ENCODE measurements at places on chromosomes 3 and 15.

DNA sequence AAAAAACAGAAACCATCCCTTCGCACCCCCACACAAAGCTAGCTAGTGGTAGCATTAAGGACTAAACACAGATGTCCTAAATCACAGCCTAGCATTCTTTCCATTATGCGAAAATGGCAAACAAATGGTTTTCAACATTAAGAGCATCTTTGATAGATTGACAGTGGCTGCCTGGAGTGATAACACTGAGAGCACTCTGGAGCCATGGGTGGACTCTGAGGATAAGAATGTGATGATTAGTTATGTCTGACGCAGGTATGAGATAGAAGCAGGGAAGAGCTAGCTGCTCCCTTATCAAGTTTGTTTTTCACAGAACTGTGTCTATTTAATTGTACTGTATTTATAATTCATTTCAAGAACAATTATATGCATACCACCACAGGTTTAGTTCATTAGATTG is 142.9 kb downstream of the PDZRN3 start:
- no peak for DNase-seq

GRCh38 chr15:92663250-92663951 is 7.8 kb upstream of the FAM174B start:
- DNase-seq: no peak

GRCh38 chr3:179046497-179047353 is 24.9 kb downstream of the ZMAT3 start:
- peak; percentile 40 for DNase-seq

DNA sequence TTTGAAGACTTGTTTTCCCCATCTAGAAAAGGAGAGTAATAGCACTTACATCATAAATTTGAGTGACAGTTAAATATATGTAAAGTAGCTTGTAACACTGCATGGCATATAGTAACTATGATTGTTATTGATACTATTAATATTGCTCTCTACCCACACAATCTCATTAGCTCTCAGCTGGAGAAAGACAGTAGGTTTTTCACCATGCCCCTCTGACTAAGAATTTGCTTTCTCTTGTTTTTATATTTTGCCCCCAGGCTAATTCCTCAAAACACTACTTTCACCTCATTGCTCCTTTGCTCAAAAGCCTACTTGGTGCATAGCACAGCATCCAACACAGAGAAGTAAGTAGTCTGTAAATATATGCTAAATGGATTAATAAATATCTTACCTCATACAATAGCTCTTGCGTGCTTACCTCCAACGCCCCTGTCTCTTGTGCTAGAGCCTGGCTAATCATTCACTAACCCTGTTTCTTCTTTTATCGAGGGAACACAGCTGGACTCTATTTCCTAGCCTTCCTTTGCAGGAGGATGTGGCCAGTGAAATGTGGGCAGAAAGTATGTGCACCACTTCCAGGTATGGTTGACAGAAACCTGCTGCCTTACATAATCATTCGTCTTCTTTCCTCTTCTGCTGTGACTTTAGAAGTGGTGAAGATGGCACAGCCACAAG is 190.0 kb downstream of the PLCH1 start:
- no peak for DNase-seq

DNA sequence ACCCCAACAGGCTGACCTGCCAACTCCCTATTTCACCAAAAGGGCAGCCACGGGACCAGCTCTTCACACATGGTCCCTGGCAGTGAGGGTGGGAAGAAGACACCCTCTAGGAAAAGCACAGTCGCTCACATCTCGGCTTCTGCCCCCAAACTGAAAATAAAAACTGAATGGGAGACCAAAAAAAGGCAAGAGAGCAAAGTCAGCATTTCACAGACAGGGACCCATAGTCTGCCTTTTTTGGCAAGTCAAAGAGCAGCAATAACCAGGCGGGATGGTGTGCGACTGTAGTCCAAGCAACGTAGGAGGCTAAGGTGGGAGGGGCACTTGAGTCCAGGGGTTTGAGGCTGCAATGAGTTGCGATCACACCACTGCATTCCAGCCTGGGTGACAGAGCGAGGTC is 154.1 kb downstream of the ADAMTS17 start:
- no peak for DNase-seq

DNA sequence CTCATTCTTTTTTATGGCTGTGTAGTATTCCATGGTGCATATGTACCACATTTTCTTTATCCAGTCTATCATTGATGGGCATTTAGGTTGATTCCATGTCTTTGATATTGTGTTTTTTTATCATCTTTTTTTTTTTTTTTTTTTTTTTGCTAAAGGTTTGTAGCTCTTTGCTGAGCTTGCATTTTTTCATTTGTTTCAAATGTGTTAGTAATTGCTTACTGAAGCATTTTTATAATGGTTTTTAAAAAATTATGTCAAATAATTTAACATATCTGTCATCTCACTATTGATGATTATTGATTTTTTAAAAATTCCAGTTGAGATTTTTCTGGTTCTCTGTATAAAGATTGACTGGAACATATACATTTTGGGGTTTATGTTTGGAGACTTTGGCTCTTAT is 934.6 kb downstream of the TUSC7 start:
- no peak for DNase-seq

GRCh38 chr15:73629798-73630429 is 3.3 kb downstream of the NPTN start:
- DNase-seq: no peak

- peak; percentile 94 for DNase-seq
Measured at GRCh38 chr3:61664105-61664482, 102.7 kb downstream of the PTPRG start.

- no peak for DNase-seq
Measured at GRCh38 chr3:107061466-107061865, 315.8 kb upstream of the CCDC54 start.

- no peak for DNase-seq
Measured at GRCh38 chr3:177606891-177607290, 409.6 kb upstream of the TBL1XR1 start.

DNA sequence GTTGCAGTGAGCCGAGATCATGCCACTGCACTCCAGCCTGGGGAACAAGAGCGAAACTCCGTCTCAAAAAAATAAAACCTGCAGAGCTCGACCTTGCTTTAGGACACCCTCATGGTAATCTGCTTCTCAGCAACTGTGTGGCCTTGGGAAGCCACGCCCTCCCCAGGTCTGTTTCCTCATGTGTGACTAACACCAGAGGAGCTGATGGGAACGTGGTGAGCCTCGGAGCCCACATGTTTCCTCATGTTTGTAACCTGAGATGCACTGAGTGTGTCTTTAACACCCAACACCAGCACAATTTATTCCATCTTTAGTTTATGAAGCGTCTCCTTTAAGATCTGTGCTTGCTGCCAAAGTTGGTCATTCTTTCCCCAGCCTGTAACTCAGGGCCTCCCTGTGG is 142.8 kb downstream of the OCA2 start:
- DNase-seq: no peak

GRCh38 chr3:63800097-63800496 is 19.0 kb upstream of the C3orf49 start:
- DNase-seq: no peak

GRCh38 chr3:16382845-16383244 is 117.8 kb downstream of the OXNAD1 start:
- no peak for DNase-seq

DNA sequence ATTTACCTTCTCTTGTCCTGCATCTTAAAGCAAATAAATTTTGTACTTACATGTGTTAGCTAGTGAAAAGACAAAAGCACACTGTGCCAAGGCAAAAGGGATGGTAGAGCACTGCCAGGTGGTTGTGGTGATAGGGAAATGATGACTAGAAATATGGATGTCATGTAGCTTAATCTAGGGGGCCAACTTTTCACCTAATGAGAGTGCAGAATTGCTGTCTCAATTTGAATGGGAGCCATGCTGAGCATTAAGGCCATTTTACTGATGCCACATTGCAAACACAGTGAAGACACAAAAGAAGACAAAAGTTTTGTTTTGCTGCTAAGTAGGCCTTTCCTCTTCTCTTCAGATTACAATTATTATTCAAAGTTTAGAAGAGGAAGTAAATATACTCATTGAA is 274.7 kb downstream of the PDCD6IP start:
- no peak for DNase-seq

GRCh38 chr3:149808209-149808829 is 4.7 kb upstream of the RNF13 start:
- DNase-seq: peak; percentile 42

DNA sequence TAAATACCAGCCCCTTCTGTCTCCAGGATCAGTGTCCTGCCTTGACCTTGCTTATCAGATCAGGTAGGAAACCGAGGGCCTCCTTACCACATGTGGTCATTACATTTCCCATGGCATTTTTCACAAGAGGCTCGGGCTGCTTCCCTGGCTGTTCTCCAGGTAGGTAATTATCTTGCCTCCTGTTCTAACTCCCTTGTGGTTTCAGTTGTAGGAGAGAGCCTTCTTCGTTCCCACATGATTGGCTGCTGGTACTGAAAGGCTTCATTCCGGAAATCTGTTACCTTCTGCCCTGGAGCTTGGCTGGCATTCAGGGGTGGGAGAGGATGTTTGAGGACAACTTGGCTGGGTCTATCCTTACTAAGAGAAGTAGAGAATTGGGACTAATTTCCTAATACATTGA is 46.8 kb upstream of the RORA start:
- DNase-seq: no peak

GRCh38 chr3:122283796-122284445 is 41.1 kb upstream of the CSTA start:
- DNase-seq: no peak

- no peak for DNase-seq
Measured at GRCh38 chr3:101643861-101644613, 32.9 kb downstream of the ZBTB11 start.

- DNase-seq: peak; percentile 78
Measured at GRCh38 chr15:89591834-89592233, 16.6 kb downstream of the TICRR start.

DNA sequence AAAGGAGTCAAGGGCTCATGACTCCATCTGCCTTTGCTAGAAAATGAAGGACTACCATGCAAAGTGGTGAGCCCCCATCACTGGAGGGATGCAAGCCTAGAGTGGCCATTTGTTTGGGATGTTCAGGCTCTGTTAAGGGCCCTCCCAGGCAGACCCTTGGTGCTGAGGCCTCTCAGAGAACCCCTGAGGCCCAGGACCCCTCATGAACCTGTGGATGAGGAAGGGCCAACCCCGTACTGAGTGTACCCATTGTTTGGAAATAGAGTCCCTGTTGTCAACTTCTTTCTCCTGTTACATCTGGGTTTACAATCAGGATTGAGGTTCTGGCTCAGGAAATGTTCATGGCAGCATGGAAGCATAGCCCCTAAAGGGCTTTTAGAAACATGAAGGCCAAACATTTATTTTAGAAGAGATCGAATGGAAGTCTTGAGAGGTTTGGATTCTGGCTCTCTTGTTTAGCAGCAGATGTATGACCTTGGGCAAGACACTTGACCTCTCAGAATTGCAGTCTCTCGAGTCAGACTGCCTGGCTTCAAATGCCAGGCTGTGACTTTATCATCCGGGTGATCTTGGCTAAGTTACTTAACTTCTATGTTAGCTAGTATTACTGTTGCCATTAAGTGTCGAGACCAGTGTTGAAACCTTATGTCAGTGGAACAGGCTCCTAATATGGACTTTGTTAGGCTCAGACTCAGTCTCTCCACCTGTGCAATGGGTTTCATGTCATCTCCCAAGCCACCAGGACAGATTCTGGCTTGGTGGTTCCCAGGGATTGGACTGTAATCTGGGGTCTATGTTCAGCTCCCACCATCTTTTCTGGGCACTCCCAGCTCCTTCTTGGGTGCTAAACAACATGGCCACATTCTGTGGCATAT is 12.4 kb downstream of the ITGA11 start:
- DNase-seq: no peak

- no peak for DNase-seq
Measured at GRCh38 chr15:42121682-42122081, 27.3 kb upstream of the PLA2G4D start.

DNA sequence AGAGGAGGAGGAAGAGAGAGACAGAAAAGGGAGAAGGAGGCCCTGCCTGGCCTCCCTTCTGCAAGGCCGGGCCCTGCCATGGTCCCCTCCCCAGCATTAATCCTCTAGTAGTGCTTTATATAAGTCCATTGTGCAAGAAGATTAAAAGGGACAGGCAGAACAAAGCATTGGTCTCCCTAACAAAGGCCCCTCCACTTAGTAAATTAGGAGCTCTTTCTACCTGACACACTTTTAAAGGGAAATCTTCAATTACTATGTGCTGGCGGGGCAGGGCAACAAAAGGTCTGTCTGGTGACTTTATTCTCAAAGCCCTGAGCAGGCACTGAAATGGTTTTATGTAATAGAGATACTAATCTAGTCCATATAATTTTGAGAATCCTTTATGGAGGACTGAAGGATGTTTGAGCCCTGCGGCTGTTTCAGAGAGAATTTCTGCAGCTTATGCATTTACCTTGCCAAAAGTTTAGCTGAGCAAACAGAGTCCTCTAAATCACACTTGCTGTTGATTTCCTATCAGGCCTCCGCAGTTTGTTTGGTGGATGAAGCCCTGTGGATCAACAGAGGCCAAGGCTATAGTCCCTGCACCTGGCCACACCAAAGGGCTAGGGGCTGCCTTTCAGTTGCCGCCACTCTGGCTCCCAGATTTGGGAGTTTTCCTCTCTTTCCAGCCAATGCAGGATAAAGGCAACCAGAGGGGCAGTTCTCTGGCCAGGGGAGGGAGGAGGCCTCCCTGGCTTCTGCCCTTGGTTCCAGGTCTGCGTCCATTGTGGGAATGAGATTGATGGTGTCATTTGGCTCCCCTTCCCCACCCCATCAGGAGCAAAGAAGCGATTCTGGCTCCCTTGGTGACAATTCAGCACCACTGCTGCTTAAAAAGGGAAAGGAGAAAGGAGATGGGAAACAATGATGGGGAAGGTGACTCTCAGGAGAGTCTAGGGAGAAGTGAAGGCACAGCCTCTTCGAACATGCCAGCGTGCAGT is 148.0 kb downstream of the MEGF11 start:
- no peak for DNase-seq

- DNase-seq: no peak
Measured at GRCh38 chr15:25180606-25181292, 226.0 kb downstream of the SNRPN start.

DNA sequence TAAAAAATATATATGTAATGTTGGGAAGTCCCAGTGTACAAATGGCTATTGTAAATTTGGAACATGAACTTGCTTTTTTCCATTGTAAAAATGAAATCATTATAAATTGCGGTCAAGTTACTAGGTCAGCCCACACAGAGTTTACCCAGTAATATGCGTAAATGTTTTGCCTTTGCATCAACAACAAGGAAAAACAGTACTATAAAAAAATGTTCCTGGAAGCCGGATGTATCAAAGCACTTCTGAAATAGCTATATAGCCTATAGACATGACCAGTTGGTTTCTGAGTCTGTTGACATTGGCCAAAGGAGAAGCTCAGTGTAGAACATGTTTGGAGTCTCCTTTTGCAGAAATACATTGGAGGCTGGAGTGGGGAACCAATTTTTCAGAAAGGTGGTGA is 23.2 kb downstream of the CTNNB1 start:
- DNase-seq: peak; percentile 15

Data from brain pericyte (primary cell).